ENCODE measurements at places on chromosomes 5 and 9.
A peak's percentile ranks its signal among the peaks of the same experiment; 100 is the strongest.

DNA sequence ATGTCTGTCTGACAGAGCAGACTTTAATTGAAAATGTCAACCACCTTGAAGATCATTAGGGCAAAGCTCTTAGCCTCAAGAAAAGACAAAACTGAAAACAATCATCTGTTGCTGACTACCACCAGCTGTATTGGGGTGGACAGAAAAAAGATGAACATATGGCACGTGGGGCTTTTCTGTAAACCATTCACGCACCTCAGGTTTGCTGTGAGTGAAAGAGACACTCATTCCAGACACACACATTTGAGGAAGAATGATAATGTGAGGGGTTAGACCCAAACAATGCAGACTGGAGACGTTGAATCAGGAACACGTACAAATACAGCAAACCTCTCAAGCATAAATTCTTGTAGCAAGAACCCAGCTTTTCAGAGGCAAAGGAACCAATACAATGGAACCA, 158.7 kb downstream of the EBF1 start:
- DNase-seq: no peak

DNA sequence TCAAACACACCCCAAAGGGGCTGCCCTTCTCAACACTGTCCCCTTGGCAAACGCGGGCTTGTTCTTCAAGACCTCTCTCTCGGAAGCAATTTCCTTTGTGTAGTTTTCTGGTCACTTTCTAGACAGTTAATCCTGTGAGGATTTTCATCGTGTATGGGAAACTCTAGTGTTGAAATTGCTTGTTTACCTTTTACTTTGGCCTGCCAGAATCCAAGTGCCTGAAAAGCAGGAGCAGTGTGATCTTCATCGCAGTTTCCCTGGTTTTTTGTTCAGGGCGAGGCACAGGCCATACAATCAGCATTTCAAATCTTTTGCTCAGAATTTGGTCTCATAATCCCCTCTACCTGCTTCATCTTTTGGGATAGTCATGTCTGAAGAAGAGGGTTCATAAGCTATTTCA, 115.7 kb upstream of the C9orf72 start:
- no peak for DNase-seq

DNA sequence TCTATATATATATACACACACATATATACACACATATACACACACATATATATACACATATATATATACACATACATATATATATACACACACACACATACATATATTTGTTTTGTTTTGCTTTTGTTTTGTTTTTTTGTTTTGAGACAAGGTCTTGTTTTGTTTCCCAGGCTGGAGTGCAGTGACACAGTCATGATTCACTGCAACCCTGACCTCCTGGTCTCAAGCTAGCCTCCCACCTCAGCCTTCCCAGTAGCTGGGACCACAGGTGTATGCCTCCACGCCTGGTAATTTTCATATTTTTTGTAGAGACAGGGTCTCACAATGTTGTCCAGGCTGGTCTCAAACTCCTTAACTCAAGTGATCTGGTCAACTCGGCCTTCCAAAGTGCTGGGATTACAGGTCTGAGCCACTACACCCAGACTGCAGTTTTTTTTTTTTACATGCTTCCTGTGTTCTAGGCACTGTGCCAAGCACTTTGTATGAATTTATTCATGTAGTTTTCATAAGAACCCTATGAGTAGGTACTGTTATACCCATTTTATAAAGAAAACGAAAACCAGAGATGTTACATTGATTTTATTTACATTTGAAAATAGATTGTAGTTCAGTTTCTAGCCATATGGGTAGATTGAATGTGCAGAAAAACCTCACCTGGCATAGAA, 120.7 kb downstream of the PBX3 start:
- DNase-seq: no peak

GRCh38 chr5:146825033-146825432, 53.5 kb downstream of the PPP2R2B start:
- peak; percentile 69 for DNase-seq

GRCh38 chr5:56269216-56269927, 36.2 kb upstream of the ANKRD55 start:
- peak; percentile 35 for DNase-seq
